ENCODE measurements at places on chromosomes 7 and 10.
A peak's percentile ranks its signal among the peaks of the same experiment; 100 is the strongest.

DNA sequence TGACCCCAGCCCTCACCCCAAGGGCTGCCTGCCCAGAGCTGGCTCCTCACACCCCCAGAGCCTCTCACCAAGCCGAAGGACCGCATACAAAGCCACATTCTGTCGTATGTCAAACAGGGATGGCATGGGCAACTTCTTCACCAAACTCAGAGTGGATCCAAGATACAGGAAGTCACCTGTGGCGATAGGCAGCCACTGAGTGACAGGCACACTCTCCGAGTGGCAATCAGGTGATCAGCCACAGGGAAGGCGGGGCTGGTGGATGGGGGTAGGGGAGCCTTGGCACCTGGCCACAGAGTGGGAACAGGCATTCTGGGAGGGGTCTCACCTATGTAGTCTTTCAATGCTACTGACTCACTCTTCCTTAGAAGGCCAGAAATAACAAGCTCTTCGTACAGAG lies 7.1 kb upstream of the ASB10 start:
- no peak for DNase-seq

- no peak for DNase-seq
Observed at GRCh38 chr10:80684259-80684658, 146.6 kb downstream of the SH2D4B start.

DNA sequence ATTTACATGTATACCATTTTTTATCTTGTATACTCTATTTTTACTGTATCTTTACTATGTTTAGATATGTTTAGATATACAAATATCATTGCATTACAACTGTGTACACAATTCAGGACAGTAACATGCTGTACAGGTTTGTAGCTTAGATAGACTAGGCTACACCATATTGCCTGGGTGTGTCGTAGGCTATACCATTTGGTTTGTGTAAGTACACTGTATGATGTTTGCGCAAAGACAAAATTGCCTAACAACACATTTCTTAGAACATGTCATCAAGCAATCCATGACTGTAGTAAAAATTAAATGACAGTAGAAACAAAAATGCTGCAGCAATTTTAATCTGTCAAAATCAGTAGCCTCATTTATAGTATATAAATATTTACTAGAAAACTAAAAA lies 812.2 kb downstream of the GRM8 start:
- no peak for DNase-seq

- DNase-seq, result no peak
Observed at GRCh38 chr10:132577350-132578003, 39.9 kb downstream of the INPP5A start.

DNA sequence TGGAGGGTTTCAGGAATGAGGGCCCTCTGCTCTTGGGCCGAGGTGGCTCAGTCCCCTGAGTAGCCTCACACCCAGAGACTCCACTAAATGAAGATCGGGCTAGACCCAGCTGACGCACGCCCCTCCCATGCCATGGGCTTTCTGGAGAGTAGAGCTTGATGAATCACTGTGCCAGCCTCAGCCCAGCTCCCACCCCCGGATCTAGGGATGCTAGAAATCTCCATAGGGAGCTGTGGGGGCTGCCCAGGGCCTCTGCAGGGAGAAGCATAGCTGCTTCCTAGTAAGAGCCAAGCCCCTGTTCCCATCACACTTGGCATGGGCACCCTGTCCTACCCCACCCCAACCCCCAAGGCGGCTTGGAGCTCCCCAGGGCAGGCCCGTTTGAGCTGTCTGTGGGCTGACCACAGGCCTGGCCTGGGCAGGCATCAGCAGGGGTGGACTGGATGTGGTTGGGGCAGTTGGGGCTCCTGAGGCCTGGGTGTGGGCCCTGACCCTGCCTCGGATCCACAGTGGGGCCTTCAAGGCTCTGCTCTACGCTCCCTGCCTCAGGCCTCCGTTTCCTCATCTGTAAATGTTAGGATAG lies 121.2 kb downstream of the ZMIZ1 start:
- DNase-seq, result no peak

DNA sequence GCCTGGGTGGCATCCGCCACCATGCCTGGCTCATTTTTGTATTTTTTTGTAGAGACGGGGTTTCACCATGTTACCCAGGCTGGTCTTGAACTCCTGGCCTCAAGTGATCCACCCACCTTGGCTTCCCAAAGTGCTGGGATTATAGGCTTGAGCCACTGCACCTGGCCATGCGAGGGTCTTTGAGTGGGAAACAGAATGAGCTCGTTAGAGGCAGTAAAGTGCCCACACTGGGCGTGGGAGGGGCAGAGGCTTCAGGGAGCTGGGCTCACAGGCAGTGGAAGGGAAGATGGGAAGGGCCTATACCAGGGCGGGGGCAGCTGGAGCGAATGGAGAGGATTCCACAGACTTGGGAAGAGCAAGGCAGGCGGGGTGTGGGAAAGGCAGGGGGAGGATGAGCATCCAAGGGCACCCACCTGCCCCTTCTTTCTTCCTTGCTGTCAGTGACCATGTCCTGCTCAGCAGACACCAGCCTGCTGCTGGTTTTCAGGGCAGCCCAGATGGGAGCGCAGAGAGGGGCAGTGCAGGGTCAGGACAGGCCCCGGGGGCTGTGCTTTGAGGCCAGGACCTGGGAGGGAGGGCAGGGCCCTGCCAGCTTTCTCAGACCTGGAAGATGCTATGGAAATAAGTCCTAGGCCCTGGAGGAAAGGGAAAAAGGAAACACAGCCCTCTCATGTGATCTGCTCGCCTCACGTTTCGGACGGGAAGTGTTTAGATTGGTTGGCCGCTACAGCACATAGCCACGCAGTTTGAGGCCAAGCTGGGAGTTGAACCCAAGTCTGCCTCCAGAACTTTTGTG lies 4.2 kb downstream of the FZD9 start:
- no peak for DNase-seq

GRCh38 chr7:41415471-41416207 lies 287.3 kb downstream of the INHBA start:
- no peak for DNase-seq

DNA sequence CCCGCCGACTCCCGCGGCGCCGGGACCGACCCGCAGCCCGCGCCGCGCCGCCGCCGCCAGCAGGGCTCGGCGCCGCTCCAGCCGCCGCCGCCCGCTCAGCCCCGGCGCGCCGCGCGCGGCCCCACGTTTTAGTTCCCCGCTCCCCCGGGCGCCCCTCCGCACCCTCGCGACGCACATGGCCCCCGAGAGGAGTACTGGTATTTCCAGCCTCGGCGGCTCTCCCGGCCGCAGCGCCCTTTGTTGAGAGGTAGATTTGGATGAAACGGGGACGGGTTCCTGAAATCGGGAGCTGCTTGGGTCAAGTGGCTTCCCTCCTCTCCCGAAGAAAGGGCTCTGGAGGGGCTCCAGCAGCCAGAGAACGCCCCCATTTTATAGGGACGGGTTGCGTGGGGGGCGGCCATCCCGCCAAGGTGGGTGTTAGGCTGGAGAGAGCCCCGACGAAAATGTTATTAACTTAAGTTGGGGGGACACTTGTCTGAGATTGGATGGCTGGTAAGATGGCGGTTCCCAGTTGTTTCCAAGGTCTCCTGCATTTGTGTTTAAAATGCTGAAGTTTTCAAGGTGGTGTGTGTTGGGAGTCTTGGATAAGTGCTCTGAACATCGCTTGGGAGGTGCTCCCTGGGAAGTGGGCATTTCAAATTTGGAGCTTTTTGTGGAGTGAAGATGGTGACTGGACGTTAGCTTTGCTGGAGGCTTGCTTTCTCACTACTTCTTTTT lies 1.2 kb downstream of the BMI1 start:
- peak; percentile 21 for DNase-seq
